Smooth muscle cell of the pulmonary artery (primary cell): ENCODE measurements at places on chromosomes 12 and 14. TPM values are rescaled to one million over a fixed set of nuclear protein-coding genes. Genes with fewer than 3 reads are reported as not detected.

The CEP83 gene
- 6.2 and 7.0 TPM in 2 replicates for total RNA-seq

The KRT74 gene
- total RNA-seq = not detected in 2 replicates

The CLEC4C gene
- total RNA-seq = not detected in 2 replicates

The CABP1 gene
- total RNA-seq = 1.6 and 21.4 TPM in 2 replicates

The LDHB gene
- total RNA-seq = 471 and 492 TPM in 2 replicates

The NKX2-1 gene
- total RNA-seq = not detected in 2 replicates

The SELPLG gene
- total RNA-seq = 1.8 and 2.7 TPM in 2 replicates

The CD4 gene
- total RNA-seq = 0.26 and 13.2 TPM in 2 replicates

The OR6C2 gene
- total RNA-seq = not detected in 2 replicates

The WASHC3 gene
- 63.5 and 90.7 TPM in 2 replicates for total RNA-seq

The HNRNPA1 gene
- 136 and 210 TPM in 2 replicates for total RNA-seq

The SIX6 gene
- not detected in 2 replicates for total RNA-seq

The SOAT2 gene
- not detected in 2 replicates for total RNA-seq

The DPY19L2 gene
- 3.8 and 5.2 TPM in 2 replicates for total RNA-seq

The SLC10A1 gene
- not detected in 2 replicates for total RNA-seq

The GARIN6 gene
- total RNA-seq = not detected in 2 replicates

The METAP2 gene
- 45.5 and 50.2 TPM in 2 replicates for total RNA-seq

The RFX4 gene
- not detected in 2 replicates for total RNA-seq

The DIO2 gene
- 18.7 and 97.5 TPM in 2 replicates for total RNA-seq

The KRT73 gene
- not detected in 2 replicates for total RNA-seq

The CD9 gene
- total RNA-seq = 364 and 415 TPM in 2 replicates

The TAS2R20 gene
- 3.8 and 7.2 TPM in 2 replicates for total RNA-seq

The MANSC1 gene
- 3.9 and 4.6 TPM in 2 replicates for total RNA-seq

The ARMH4 gene
- total RNA-seq = 9.1 and 9.6 TPM in 2 replicates

The SIRT4 gene
- total RNA-seq = 1.5 and 2.0 TPM in 2 replicates

The BICDL1 gene
- not detected in 2 replicates for total RNA-seq

The SMIM10L1 gene
- 5.1 and 6.0 TPM in 2 replicates for total RNA-seq

The AMDHD1 gene
- total RNA-seq = 0.07 and 0.13 TPM in 2 replicates

The ITGB7 gene
- total RNA-seq = 0.40 and 0.52 TPM in 2 replicates

The KRT85 gene
- total RNA-seq = not detected in 2 replicates
